SJSA1 (cell line): ENCODE measurements at places on chromosomes 11 and 22. TPM values are rescaled to one million over a fixed set of nuclear protein-coding genes. Genes with fewer than 3 reads are reported as not detected.
A peak's percentile ranks its signal among the peaks of the same experiment; 100 is the strongest.

- peaks cover 8% of the 10 kb centered on the region for H3K36me3 ChIP-seq
- no peak overlapping the region for H3K4me3 ChIP-seq
- peaks cover 48% of the 10 kb centered on the region for H3K4me1 ChIP-seq
- no peaks in the 10 kb centered on the region for H3K27me3 ChIP-seq
- no peak overlapping the region for H3K27ac ChIP-seq
Measured at GRCh38 chr22:47011131-47011858, 248.8 kb downstream of the TBC1D22A start.

GRCh38 chr11:74710281-74710938 is 20.8 kb downstream of the CHRDL2 start:
- H3K27ac ChIP-seq: no peak overlapping the region
- H3K4me1 ChIP-seq: no peaks in the 10 kb centered on the region; the same call in 1 of the 2 replicates
- H3K27me3 ChIP-seq: no peaks in the 10 kb centered on the region
- H3K4me3 ChIP-seq: no peak overlapping the region

- H3K27ac ChIP-seq: no peak overlapping the region
- peaks cover 13% of the 10 kb centered on the region for H3K4me1 ChIP-seq
- H3K27me3 ChIP-seq: no peaks in the 10 kb centered on the region
- no peak for DNase-seq
- H3K36me3 ChIP-seq: peaks cover 30% of the 10 kb centered on the region
Measured at GRCh38 chr11:44258190-44258489, 51.8 kb downstream of the ALX4 start.

DNA sequence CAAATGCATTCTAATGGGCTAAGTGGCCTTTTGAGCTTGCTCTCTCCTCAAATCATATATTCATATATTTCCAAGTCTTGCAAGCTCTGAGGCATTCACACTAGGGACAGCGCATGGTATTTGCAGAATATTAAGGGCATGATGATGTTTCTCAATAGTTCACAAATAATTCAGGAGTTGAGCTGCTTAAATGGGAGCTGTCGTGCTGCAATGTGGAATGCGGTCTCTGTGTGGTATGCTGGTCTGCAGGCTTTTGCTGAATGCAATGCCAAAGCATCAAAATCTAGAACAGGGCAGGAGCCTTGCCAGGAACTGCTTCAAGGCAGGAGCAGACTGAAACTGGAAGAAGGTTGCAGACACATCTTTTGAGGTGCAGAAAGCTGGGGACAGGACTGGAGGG is 1060.0 kb downstream of the TBC1D22A start:
- H3K4me3 ChIP-seq: no peak overlapping the region
- H3K27ac ChIP-seq: no peak overlapping the region

DNA sequence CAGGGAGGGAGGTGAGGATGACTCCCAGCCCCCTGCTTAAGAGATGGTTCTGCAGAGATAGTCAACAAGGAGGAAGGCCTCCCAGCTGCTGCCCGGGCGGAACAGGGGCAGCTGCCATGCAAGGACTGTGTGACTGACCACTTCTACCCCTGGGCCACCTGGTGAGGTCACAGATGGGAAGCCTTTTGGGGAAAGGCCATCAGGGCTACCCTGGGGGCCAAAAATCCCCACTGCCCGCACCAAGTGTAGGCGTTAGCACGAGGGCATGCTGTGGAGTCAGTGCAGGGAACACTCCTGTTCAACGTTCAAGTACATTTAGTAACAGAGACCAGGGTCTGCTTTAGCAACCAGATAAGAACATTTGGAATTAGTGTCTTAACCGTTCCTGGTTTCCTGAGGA is 372.9 kb downstream of the BRD1 start:
- no peak overlapping the region for H3K27ac ChIP-seq
- DNase-seq: no peak
- no peak overlapping the region for H3K4me3 ChIP-seq
- H3K4me1 ChIP-seq: no peaks in the 10 kb centered on the region

DNA sequence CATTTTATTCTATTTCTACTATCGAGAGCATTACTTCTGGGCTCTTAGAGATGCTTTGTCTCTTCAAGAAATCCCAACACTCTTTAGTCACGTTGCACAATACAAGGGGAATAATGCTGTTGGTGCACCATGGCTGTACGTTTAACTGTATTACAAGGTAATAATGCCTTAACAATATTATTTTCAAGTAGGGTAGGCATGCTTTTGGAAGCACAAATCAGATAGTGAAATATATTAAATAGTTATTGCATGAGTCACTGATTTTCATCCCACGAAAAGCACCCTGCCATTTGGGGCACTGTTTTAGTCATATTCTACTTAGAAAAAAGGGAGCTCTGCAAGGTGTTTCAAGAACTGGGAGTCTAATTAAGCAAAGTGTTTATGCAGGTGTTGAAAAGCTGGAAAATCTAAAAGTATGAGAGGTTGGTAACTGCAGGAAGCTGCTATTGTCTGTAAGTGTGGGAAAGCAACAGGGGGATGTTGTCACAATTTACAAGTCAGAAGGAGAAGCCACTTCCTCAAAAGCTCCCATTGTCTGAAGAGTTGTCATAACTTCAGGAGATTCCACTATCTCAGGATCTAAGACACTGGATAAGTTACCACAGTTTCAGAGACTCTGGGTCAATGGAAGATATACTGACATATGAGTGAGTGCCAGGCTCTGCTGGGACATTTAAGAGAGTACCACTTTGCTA is 218.2 kb downstream of the JRKL start:
- H3K27me3 ChIP-seq: no peaks in the 10 kb centered on the region
- H3K27ac ChIP-seq: no peak overlapping the region
- no peaks in the 10 kb centered on the region for H3K4me1 ChIP-seq

GRCh38 chr22:24433828-24434470 is 6.5 kb downstream of the ADORA2A start:
- no peaks in the 10 kb centered on the region for H3K27me3 ChIP-seq
- peak overlapping the region; percentile 9; the same call in 1 of the 2 replicates for H3K27ac ChIP-seq
- no peak for DNase-seq

DNA sequence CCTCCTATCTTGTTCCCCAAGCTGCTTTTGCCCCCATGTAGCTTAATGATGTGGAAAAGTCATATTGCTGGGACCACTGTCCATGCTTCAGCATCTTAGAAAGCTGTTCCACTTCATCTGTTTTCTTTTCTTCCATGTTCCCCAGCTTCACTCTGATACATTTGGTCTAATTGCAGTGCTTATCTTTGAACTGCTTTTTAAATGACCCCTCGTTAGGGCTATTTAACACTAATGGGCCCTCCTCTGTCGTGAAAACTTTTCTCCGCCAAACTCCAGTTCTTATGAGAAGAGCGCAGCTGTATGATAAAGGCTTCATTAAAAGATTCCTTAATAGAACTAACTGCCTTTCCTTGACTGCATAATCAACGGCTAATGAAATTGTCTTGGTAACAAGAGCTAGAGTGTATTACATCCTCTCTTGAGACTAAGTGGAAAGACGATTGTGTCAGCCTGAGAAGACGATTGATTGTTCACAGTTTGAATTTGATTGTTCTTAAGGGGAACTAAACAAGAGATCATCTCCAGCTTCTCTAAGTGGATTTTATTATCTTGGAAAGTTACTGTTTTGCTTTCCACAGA is 165.0 kb upstream of the MTNR1B start:
- H3K36me3 ChIP-seq: no peaks in the 10 kb centered on the region
- no peaks in the 10 kb centered on the region for H3K4me1 ChIP-seq
- no peak overlapping the region for H3K27ac ChIP-seq
- DNase-seq: no peak

- peaks cover 4% of the 10 kb centered on the region; the same call in 1 of the 2 replicates for H3K4me1 ChIP-seq
- DNase-seq: peak; percentile 78
- H3K27ac ChIP-seq: no peak overlapping the region
- H3K36me3 ChIP-seq: no peaks in the 10 kb centered on the region
- H3K27me3 ChIP-seq: peaks cover 14% of the 10 kb centered on the region
Measured at GRCh38 chr11:16820324-16821092, 82.1 kb downstream of the C11orf58 start.

DNA sequence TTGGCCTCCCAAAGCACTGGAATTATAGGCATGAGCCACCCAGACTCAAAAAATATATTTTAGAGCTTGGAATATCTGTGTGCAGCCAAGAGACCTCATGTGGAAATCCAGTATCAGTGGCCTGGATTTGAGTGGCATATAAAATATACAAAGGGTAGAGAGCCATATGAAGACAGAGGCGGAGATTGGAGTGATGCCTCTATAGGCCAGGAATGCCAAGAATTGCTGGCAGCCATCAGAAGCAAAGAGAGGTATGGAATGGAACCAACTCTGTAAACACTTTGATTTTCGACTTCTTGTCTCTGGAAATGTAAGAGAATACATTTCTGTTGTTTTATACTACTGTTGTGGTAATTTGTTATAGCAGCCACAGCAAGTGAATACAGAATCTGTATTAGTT is 123.0 kb downstream of the PLEKHA7 start:
- H3K4me3 ChIP-seq: no peak overlapping the region
- no peaks in the 10 kb centered on the region for H3K36me3 ChIP-seq
- H3K4me1 ChIP-seq: no peaks in the 10 kb centered on the region

DNA sequence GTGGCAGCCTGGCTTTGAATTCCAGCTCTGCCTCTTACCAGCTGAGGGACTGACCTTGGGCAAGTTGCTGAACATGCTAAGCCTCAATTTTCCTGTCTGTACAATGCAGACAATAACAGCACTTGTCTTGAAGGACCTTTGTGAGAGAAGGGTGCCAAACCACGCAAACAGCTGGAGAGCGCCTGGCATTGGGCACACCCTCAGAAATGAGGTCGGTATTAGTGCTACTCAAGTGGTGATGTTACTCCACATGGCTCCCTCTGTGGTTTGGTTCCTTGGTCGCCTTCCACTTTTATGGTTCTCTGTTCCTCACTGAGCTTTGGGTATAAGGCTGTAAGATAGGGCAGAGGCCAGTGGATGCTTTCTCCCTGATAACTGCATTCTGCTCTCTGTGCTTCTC is 8.2 kb downstream of the UBASH3B start:
- H3K27ac ChIP-seq: no peak overlapping the region
- no peak overlapping the region for H3K4me3 ChIP-seq
- no peaks in the 10 kb centered on the region for H3K36me3 ChIP-seq
- peaks cover 13% of the 10 kb centered on the region for H3K4me1 ChIP-seq
- H3K27me3 ChIP-seq: no peaks in the 10 kb centered on the region

GRCh38 chr11:44388828-44389657 is 79.1 kb upstream of the ALX4 start:
- H3K4me3 ChIP-seq: no peak overlapping the region
- no peaks in the 10 kb centered on the region for H3K36me3 ChIP-seq
- peaks cover 4% of the 10 kb centered on the region for H3K27me3 ChIP-seq
- H3K27ac ChIP-seq: no peak overlapping the region

GRCh38 chr11:107538239-107538638 is 27.3 kb downstream of the ALKBH8 start:
- no peak for DNase-seq
- H3K27me3 ChIP-seq: no peaks in the 10 kb centered on the region
- H3K36me3 ChIP-seq: no peaks in the 10 kb centered on the region
- H3K4me1 ChIP-seq: no peaks in the 10 kb centered on the region
- no peak overlapping the region for H3K27ac ChIP-seq

- peaks cover 43% of the 10 kb centered on the region for H3K4me1 ChIP-seq
- H3K27me3 ChIP-seq: no peaks in the 10 kb centered on the region
- no peak for DNase-seq
- peak overlapping the region; percentile 62 for H3K27ac ChIP-seq
- no peak overlapping the region for H3K4me3 ChIP-seq
Measured at GRCh38 chr22:31103111-31103510, 4.3 kb downstream of the SELENOM start.

- H3K27me3 ChIP-seq: no peaks in the 10 kb centered on the region
- H3K4me1 ChIP-seq: peaks cover 41% of the 10 kb centered on the region
- peak overlapping the region; percentile 70 for H3K4me3 ChIP-seq
Measured at GRCh38 chr11:59173080-59173963, 1.4 kb downstream of the DTX4 start.

- no peak overlapping the region for H3K4me3 ChIP-seq
- no peak overlapping the region for H3K27ac ChIP-seq
- H3K4me1 ChIP-seq: no peaks in the 10 kb centered on the region; the same call in 1 of the 2 replicates
- no peaks in the 10 kb centered on the region for H3K27me3 ChIP-seq
Measured at GRCh38 chr22:29892315-29893156, 9.6 kb downstream of the MTMR3 start.

DNA sequence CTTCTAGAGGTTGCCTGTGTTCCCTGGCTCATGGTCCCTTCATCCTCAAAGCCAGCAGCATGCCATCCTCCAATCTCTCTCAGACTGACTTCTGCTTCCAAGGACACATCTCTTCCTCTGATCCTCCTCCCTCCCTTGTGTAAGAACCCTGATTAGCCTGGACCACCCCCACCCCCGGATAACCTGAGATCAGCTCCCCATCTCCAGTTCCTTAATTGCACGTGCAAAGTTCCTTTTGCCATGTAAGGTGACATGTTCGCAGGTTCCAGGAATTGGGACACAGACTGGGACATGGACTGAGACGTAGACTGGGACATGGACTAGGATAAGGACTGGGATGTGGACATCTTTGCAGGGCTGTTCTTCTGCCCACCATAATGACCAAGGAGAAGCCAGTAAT is 925.3 kb downstream of the TBC1D22A start:
- DNase-seq: no peak
- no peaks in the 10 kb centered on the region for H3K27me3 ChIP-seq
- no peaks in the 10 kb centered on the region for H3K36me3 ChIP-seq
- H3K4me3 ChIP-seq: no peak overlapping the region
- no peaks in the 10 kb centered on the region for H3K4me1 ChIP-seq

- DNase-seq: no peak
- peaks cover 10% of the 10 kb centered on the region for H3K4me1 ChIP-seq
- H3K36me3 ChIP-seq: no peaks in the 10 kb centered on the region
- no peaks in the 10 kb centered on the region for H3K27me3 ChIP-seq
- H3K27ac ChIP-seq: no peak overlapping the region
Measured at GRCh38 chr11:11411401-11411985, 58.4 kb upstream of the CSNK2A3 start.

DNA sequence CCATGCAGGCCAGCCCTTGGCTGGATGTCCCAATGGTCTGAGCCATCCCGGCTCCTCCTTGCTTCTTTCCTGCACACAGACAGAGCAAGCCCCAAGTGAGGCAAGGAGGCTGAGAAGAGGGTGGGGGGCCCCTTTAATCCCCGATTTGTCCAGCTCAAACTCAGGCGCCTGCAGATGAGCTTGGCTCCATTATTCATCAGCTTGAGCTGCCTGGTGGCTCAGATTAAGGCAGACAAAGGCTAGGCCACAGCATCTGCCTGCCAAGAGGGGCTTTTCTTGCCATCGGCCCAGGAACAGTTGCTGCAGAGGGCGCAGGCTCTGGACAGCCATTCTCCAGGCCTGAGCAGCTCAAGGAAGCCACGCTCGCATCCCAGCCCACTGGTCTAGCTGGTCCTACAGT is 35.4 kb downstream of the LMO1 start:
- H3K27me3 ChIP-seq: no peaks in the 10 kb centered on the region
- no peak overlapping the region for H3K4me3 ChIP-seq
- H3K27ac ChIP-seq: no peak overlapping the region
- H3K36me3 ChIP-seq: no peaks in the 10 kb centered on the region
- H3K4me1 ChIP-seq: no peaks in the 10 kb centered on the region

Gene C11orf16
- not detected in 2 replicates for total RNA-seq

Gene TSGA10IP
- total RNA-seq: not detected in 2 replicates

Gene HOATZ
- not detected in 2 replicates for total RNA-seq

Gene OR51E2
- 0.09 and 0.21 TPM in 2 replicates for total RNA-seq

Gene SLC6A5
- not detected in 2 replicates for total RNA-seq

Gene MPZL2
- not detected in 2 replicates for total RNA-seq

Gene SCN2B
- not detected in 2 replicates for total RNA-seq

Gene BDNF
- total RNA-seq: 22.4 and 23.6 TPM in 2 replicates

Gene TSKU
- total RNA-seq: 19.5 and 19.8 TPM in 2 replicates

Gene P2RX6
- 0.05 and 0.16 TPM in 2 replicates for total RNA-seq

Gene CCDC116
- 0.13 TPM in 1 of 2 replicates, not detected in the other for total RNA-seq
